Immature natural killer cell (primary cell): ENCODE measurements at places on chromosomes 12 and 14. TPM values are rescaled to one million over a fixed set of nuclear protein-coding genes. Genes with fewer than 3 reads are reported as not detected.

DNA sequence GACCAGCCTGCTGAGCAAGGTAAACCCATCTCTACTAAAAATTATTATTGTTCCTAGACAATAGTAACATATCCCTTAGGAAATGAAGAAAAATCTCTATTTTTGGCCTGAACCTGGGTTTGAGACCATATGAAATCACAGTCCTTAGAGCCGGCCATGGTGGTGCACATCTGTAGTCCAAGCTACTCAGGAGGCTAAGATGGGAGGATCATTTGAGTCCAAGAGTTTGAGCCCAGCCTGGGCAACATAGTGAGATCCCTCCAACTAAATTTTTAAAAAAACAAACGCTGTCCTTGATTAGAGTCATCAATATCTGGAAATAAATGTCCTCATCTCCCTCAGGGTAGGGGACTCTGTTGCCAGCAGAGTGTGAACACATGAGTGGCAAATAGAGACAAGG, 34.6 kb downstream of the RPS29 start:
- no peaks in the 10 kb centered on the region for H3K27me3 ChIP-seq
- no peak overlapping the region for H3K27ac ChIP-seq
- H3K4me1 ChIP-seq, result no peaks in the 10 kb centered on the region
- no peaks in the 10 kb centered on the region for H3K36me3 ChIP-seq

Gene SLC6A12
- polyA plus RNA-seq, result 0.59 TPM

Gene CCDC60
- polyA plus RNA-seq, result not detected

- no peak overlapping the region for H3K4me3 ChIP-seq
- no peaks in the 10 kb centered on the region for H3K36me3 ChIP-seq
- H3K27ac ChIP-seq, result no peak overlapping the region
- H3K27me3 ChIP-seq, result no peaks in the 10 kb centered on the region
- DNase-seq, result no peak
These were observed 125.2 kb downstream of the ALX1 start for GRCh38 chr12:85405262-85405661.

DNA sequence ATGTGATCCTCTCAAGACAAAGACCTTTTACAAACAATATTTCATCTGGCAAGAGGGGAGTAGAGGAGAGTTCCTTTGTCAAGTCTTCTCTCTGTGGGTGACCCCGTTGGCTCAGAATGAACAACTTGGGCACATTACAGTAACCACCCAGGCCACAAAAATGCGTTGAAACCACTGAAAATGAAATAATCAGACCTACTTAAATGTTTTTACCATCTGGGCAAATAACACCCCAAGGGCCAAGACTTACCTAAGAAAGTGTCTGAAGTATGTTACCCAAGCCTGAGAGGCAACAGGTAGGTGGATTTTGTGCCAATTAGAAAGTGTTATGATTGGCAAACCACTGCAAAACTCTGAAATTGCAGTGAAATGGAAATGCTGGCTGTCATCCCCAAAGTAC, 1.3 kb downstream of the TC2N start:
- peak overlapping the region; percentile 99 for H3K4me3 ChIP-seq
- DNase-seq, result peak; percentile 33
- peaks cover 99% of the 10 kb centered on the region for H3K4me1 ChIP-seq
- H3K27ac ChIP-seq, result peak overlapping the region; percentile 86
- H3K36me3 ChIP-seq, result peaks cover 13% of the 10 kb centered on the region
- peaks cover 5% of the 10 kb centered on the region for H3K27me3 ChIP-seq

Gene ART4
- polyA plus RNA-seq, result not detected
